ENCODE measurements at places on chromosomes 7 and 10.
A peak's percentile ranks its signal among the peaks of the same experiment; 100 is the strongest.

DNA sequence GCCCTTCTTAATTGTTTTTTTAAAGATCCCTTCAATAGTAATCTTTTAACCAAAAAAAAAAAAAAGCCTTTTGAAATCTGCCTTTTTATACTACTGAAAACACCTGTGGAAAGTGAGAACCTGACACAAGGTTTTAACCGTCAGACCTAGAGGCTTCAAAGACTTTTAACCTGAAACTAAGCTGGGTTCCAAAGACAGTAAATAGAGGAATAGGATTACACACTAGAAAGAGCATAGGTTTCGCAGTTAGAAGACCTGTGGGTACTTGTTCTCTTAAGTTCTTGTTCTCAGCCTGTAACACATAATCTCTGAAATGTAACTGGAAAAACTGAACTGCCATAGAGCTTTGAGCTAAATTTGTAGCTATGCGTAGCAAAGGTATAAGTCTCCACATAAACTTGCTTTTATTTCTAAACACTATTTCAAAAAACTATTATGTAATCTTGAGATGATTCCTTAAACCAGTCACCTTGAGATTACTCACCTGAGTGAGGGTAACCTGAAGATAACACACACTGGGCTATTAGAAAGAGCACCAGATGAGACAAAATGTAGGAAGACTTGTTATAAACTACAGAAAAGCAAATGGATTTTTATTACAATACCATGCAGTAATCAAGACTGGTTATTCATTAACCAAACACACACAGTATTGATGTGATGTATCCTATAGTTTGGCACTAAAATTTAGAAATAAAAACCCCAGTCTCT, 196.6 kb upstream of the FRMD4A start:
- no peak for DNase-seq

DNA sequence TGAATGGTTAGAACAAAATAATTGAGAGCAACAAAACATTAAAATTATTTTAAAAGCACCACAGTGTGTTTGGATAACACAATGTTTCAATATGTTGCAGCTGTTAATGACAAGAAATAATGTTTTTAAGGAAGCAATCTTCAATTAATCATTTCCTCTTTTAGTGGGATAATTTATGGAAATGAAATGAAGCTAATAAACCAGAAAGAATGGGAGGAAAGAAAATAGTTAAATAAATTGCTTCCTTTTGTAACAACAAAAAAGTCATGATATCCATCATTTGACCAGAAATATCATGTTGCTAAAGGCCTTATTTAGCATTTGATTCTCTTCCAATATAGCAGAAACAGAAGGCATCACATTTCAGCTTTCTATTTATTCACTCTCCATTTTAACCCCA, 224.5 kb downstream of the SEMA3A start:
- DNase-seq, result no peak

GRCh38 chr10:110214371-110214826, 7.0 kb downstream of the MXI1 start:
- no peak for DNase-seq

DNA sequence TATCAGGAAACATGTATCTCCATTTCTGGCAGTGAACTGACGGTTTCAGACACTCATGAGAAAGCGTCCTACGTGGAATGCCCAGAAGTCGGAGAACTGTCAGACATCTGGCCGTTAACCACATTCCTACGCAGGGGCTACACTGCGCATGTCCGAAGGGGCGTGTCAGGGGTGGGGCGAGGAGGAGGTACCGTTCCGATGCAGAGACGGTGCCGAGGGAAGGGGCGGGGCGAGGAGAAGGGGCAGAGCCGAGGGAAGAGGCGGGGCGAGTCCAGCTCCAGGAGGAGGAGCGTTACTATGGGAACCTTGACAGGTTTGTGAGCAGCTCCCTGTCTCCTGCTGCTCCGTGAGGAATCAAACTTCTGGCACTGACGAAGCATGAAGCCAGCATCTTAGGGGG, 366.9 kb upstream of the NUPR2 start:
- DNase-seq, result no peak

- no peak for DNase-seq
These were observed 45.4 kb downstream of the BLVRA start for GRCh38 chr7:43803865-43804264.

DNA sequence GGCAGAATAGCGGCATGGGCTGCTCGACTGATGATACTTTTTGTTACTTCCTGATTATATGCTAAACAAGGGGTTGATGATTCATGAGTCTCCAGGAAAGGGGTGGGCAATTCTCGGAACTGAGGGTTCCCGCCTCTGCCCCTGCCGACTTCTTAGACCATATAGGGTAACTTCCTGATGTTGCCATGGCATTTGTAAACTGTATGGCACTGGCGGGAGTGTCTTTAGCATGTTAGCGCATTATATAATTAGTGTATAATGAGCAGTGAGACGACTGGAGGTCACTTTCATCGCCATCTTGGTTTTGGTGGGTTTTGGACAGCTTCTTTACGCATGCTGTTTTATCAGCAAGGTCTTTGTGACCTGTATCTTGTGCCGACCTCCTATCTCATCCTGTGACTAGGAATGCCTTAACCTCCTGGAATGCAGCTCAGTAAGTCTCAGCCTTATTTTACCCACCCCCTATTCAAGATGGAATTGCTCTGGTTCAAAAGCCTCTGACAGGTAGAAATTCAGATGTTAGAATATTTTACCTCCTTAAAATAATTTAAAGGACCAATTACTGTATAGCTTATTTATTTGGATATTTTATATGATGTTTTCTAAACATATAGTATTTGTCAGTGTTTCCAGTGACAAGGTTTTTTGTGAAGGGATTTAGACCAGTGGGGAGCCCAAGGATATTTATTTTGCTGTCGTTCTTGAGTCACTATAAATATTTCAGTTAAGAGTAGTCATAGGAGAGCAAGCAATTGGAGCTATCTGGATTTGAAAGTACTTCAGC, 90.1 kb upstream of the PIK3CG start:
- DNase-seq, result no peak

DNA sequence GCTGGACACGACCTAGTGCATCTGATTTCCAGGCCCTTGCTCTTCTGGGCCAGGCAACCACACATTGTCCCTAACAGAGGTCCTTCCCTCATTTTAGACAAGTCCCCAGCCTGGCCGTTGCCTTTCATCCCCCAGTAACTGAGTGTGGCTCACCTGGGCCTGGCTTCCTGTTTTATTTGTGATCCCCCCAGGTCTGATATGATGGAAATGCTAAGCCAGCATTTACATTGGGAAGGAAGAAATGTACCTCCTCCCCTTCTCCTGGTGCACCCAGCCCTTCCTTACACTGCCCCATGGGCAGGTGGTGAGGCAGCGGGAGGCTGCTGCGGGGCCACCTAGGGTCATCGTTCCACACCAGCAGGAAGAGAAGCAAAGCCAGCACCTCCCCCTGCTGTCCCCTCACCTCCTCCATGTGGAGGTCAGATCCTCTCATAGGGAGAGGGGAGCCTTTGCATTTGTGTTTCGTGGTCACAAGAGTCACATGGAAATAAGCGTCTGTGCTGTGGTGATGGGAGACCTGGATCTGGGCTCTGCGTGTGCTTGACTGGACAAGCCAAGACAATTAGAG, 108.8 kb downstream of the GLRX3 start:
- DNase-seq, result no peak

DNA sequence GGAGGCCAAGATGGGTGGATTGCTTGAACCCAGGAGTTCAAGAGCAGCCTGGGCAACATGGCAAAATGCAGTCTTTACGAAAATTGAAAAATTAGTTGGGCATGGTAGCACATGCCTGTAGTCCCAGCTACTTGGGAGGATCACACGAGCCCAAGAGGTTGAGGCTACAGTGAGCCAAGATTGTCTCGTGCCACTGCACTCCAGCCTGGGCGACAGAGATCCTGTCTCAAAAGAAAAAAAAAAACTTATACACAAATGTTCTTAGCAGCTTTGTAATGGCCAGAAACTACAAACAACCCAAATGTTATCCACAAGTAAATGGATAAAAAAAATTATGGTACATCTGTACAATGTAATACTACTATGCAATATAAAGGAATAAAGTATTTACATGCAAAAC, 12.6 kb downstream of the NT5C2 start:
- DNase-seq, result no peak

DNA sequence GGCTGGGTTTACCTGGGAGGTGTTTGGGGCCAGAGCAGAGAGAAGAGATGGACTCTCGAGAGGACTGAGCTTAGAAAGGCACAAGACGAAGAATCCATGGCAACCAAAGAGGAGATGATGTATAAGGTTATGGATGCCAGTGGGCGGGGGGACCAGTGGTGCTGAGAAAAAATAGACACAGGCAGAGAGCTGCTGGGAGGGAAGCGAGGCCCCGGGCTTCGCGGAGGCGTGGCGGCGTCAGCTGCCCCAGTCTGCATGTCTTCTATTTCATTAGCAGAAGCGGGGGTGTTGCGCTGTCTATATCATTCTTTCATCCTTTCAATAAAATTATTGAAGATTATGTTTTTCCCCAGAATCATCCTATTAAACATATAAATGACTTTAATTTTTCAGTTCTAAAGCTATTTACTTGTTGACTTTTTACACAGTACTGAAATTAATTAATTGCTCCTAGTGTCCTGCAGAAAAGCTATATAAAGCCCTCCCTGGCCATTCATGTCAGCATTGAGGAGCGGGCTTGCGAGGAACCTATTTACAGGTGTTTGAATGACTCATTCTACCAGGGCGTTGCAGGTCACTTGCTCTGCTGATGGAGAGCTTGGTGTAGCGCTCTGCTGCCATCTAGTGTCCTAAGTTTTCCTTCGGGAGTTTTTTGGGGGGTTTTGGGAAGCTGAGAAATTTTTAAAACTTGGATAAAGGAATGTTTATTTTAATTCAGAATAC, 42.9 kb upstream of the BHLHA15 start:
- peak; percentile 41 for DNase-seq

- DNase-seq, result no peak
These were observed 24.3 kb upstream of the PDE1C start for GRCh38 chr7:32094516-32094915.

DNA sequence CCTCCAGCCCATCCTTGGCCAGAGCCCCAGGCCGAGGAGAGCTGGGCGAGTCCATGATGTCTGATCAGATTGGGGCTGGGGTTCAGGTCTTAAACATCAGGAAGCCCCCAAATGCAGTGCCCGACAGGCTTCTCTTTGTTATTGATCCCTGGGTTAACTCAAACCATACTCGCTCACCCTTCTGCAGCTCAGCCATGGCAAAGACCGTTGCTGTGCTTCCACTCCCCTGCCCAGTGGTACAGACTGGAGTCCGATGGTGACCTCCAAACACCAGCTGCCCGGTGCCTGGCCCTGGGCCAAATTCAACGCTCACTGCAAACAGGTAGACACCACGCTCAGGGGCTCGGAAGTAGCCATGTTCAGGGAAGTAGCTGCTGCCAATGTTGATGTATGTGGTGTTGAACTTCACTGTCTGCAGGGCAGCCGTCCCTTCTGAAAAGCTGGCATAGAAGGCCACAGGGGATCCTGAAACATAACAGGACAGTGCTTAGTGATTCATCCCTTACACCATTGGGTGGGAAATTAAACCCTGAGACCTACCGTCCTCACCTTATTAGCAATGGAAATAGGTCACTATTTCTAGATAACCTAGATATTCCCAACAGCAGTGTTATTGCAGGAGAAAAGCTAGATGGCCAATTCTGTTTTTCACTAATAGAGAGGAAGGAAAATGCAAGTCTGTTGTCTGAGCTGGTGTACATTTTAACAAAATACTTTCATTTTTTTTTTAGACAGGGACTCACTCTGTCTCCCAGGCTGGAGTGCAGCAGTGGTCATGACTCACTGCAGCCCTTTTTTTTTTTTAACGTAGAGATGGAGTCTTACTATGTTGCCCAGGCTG, 20.5 kb downstream of the MMRN2 start:
- no peak for DNase-seq

- no peak for DNase-seq
These were observed 10.2 kb downstream of the ZDHHC16 start for GRCh38 chr10:97456034-97456685.

DNA sequence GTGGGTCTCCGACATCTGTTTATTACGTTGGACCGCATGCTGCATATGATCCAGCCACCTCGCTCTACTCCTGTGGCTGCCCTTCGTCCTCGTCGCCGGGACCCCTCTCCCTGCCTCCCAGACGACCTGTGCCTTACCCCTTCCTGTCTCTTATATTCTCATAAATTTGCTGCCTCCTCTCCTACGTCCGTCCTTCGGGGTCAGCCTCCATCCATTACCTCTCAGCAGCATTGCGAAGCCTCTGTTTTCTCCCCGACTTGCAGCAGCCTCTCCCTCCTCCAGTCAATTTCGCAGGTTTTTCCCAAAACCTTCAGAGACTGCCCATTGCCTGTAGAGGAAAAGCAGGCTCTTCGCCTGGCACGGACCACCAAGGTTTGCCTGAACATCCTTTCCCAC, 39.4 kb upstream of the LEP start:
- DNase-seq, result no peak

Measured in stimulated activated CD4-positive, alpha-beta T cell treated with anti-CD3 and anti-CD28 coated beads, Interleukin-1b, Interleukin-23, amount 100 ng/mL, for 24 hours (primary cell).